ENCODE measurements at places on chromosomes 6 and 20. TPM values are rescaled to one million over a fixed set of nuclear protein-coding genes. Genes with fewer than 3 reads are reported as not detected.

DNA sequence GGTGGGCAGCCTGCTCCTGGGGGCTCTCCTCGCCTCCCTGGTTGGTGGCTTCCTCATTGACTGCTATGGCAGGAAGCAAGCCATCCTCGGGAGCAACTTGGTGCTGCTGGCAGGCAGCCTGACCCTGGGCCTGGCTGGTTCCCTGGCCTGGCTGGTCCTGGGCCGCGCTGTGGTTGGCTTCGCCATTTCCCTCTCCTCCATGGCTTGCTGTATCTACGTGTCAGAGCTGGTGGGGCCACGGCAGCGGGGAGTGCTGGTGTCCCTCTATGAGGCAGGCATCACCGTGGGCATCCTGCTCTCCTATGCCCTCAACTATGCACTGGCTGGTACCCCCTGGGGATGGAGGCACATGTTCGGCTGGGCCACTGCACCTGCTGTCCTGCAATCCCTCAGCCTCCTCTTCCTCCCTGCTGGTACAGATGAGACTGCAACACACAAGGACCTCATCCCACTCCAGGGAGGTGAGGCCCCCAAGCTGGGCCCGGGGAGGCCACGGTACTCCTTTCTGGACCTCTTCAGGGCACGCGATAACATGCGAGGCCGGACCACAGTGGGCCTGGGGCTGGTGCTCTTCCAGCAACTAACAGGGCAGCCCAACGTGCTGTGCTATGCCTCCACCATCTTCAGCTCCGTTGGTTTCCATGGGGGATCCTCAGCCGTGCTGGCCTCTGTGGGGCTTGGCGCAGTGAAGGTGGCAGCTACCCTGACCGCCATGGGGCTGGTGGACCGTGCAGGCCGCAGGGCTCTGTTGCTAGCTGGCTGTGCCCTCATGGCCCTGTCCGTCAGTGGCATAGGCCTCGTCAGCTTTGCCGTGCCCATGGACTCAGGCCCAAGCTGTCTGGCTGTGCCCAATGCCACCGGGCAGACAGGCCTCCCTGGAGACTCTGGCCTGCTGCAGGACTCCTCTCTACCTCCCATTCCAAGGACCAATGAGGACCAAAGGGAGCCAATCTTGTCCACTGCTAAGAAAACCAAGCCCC lies 16.0 kb downstream of the SLC2A10 start:
- no peaks in the 10 kb centered on the region for H3K4me1 ChIP-seq
- no peaks in the 10 kb centered on the region for H3K27me3 ChIP-seq
- no peak overlapping the region for H3K4me3 ChIP-seq
- no peaks in the 10 kb centered on the region for H3K36me3 ChIP-seq
- DNase-seq: no peak

- DNase-seq: no peak
- no peaks in the 10 kb centered on the region for H3K36me3 ChIP-seq
- peaks cover 2% of the 10 kb centered on the region for H3K4me1 ChIP-seq
- peak overlapping the region; percentile 75 for H3K27ac ChIP-seq
- H3K27me3 ChIP-seq: no peaks in the 10 kb centered on the region
These were observed 85.4 kb upstream of the RALY start for GRCh38 chr20:33908336-33908735.

DNA sequence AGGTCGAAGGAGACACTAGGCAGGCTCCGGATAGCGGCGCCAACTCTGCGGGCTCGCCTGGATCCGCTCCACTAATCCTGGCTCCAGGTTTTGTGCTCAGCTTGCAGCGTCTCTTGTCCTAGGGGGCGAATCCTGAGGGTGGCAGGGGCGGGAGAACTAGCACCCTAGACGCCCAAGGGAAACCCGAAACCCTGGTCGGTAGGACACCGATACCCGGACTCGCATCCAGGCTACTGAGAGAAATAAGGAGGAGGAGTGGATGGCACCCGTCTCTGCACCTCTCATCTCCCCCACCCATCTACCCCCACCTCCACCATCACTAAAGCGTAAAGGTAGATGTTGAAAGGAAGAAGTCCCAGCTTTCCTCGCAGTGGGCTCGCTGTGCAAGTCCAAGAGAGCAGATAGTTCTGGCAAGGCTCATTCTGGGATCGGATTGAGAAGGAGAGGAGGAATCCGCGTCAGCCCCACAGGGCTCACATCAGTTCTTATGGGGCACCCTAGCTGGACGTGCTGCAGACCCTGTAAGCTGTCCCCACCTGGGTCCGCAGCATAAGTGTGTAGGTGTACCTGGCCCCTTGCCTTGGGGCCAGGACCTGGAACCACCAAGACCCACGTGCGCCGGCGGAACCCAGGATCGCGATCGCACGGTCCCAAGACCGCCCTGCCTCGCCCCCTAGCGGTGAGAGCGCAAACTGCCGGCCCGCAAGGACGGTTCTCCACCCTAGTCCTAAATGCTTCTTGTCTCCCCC lies 6.9 kb downstream of the SLC32A1 start:
- H3K27ac ChIP-seq: no peak overlapping the region
- H3K4me3 ChIP-seq: no peak overlapping the region
- peak; percentile 79 for DNase-seq
- no peaks in the 10 kb centered on the region for H3K4me1 ChIP-seq
- H3K36me3 ChIP-seq: no peaks in the 10 kb centered on the region
- no peaks in the 10 kb centered on the region for H3K27me3 ChIP-seq

DNA sequence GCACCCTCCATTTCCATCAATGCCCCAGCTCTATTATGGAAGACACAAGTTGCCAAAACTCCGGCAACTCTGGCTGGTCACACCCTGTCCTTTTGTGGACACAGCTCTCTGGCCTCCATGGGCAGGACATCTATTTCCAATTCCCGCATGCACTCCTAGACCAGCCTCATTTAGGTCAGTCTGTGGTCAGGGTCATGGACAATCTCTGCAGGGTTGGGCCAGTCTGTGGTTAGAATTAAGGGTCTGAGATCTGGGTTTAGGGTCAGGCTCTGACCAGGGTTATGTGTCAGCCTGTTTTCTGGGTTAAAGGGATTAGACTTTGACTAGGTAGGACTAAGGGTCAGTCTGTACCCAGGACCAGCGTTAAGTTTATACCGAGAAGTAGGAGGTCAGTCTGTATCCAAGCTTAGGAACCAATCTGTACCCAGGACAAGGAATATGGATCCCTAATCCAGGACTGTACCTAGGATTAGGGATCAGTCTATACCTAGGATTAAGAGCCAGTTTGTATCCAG lies 82.4 kb downstream of the VEGFA start:
- DNase-seq: no peak
- H3K4me3 ChIP-seq: no peak overlapping the region
- H3K27me3 ChIP-seq: no peaks in the 10 kb centered on the region
- H3K27ac ChIP-seq: no peak overlapping the region
- no peaks in the 10 kb centered on the region for H3K36me3 ChIP-seq
- no peaks in the 10 kb centered on the region for H3K4me1 ChIP-seq

DNA sequence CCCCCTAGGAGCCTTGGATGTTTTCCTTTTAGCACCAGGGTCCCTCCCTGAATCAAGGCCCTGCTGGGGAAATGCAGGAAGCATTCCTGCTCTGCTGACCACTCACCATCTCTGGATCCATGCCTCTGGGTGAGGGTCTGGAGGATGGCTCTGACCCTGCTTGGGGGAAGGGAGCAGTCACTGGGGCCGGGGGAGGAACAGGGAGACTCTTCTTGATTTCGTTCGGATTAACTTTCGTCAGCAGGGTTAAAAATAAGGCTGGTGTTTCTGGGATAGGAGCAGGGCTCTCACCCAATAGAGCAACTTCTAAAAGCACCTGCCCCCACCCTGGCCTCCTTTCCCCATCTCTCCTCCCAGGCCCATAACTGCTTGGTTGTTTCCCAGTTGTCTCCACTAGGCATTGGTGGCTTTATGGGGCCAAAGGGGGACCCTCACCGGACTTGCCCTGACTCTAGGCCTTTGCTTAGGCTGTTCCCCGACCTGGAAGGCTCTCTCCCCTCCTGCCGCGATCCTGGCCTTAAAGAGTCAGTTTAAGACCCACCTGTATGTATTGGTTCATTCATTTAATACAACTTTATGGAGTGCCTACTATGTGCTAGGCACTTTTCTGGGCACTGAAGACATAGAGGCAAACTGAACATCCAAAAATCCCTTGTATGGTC lies 63.0 kb downstream of the JPH2 start:
- DNase-seq: no peak
- H3K27ac ChIP-seq: no peak overlapping the region
- H3K36me3 ChIP-seq: no peaks in the 10 kb centered on the region
- H3K4me3 ChIP-seq: no peak overlapping the region
- H3K27me3 ChIP-seq: no peaks in the 10 kb centered on the region

- no peaks in the 10 kb centered on the region for H3K4me1 ChIP-seq
- no peaks in the 10 kb centered on the region for H3K36me3 ChIP-seq
- no peak overlapping the region for H3K27ac ChIP-seq
- no peak for DNase-seq
- H3K4me3 ChIP-seq: no peak overlapping the region
These were observed 83.6 kb upstream of the EYS start for GRCh38 chr6:65790666-65791065.

DNA sequence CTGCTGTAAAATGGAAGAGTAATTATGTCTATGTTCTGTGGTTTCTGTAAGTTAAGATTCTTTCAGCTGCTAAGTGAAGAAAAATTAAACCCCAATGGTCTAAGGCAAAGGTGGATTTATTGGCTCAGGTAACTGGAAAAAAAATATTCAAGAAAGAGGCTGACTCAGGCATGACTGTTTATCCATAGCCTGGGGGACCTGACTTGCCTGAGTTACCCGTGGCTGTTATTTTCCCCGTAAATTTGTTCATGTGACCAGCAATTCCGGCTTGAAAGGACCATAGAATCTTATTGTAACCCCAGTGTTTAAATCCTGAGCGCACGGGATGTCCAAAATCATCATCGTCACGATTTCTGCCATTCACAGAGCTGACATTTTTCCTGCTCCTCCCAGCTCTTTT lies 32.3 kb upstream of the SULF2 start:
- no peaks in the 10 kb centered on the region for H3K4me1 ChIP-seq
- no peak overlapping the region for H3K27ac ChIP-seq
- H3K27me3 ChIP-seq: no peaks in the 10 kb centered on the region
- no peak overlapping the region for H3K4me3 ChIP-seq

Gene SAMD10
- polyA plus RNA-seq: 2.0 TPM

Gene CTCFL
- not detected for polyA plus RNA-seq

Gene DST
- polyA plus RNA-seq: 47.2 TPM
